ENCODE measurements at places on chromosomes 11 and 22.

GRCh38 chr11:46597155-46597554 lies 3.3 kb upstream of the AMBRA1 start:
- DNase-seq, result no peak

- DNase-seq, result no peak
Observed at GRCh38 chr11:45082744-45083543, 63.5 kb upstream of the PRDM11 start.

GRCh38 chr11:93717501-93717900 lies 23.8 kb downstream of the TAF1D start:
- no peak for DNase-seq

DNA sequence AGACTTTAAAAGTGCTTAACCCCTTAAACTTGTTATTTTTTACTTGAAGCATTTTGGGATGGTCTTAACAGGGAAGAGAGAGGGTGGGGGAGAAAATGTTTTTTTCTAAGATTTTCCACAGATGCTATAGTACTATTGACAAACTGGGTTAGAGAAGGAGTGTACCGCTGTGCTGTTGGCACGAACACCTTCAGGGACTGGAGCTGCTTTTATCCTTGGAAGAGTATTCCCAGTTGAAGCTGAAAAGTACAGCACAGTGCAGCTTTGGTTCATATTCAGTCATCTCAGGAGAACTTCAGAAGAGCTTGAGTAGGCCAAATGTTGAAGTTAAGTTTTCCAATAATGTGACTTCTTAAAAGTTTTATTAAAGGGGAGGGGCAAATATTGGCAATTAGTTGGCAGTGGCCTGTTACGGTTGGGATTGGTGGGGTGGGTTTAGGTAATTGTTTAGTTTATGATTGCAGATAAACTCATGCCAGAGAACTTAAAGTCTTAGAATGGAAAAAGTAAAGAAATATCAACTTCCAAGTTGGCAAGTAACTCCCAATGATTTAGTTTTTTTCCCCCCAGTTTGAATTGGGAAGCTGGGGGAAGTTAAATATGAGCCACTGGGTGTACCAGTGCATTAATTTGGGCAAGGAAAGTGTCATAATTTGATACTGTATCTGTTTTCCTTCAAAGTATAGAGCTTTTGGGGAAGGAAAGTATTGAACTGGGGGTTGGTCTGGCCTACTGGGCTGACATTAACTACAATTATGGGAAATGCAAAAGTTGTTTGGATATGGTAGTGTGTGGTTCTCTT lies 2.8 kb downstream of the MALAT1 start:
- DNase-seq, result no peak

- no peak for DNase-seq
Observed at GRCh38 chr11:111299101-111300026, 1.0 kb downstream of the POU2AF3 start.

Measured in activated T-cell treated with anti-CD3 and anti-CD28 coated beads for 4 hours (primary cell).